Renal cortex interstitium (tissue), 15 donors: ENCODE measurements at places on chromosomes 5 and 9.

DNA sequence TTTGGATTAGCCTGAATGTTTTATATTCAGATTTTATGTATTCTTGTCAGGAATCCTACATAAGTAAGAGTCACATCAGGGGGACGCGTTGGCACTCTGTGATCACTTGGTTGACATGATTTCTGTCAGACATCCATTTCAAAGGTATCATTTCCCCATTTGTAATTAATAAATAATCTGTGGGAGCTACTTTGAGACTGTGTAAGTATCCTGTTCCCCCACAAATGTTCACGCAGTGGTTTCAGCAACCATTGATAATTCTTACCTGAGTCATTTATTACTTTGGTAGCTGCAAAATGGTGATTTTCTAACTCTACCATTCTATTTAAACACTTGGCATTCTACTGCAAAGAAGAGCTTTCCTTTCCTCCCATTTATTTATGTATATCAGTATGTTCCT lies 56.9 kb upstream of the TBC1D2 start:
- no peak for DNase-seq

DNA sequence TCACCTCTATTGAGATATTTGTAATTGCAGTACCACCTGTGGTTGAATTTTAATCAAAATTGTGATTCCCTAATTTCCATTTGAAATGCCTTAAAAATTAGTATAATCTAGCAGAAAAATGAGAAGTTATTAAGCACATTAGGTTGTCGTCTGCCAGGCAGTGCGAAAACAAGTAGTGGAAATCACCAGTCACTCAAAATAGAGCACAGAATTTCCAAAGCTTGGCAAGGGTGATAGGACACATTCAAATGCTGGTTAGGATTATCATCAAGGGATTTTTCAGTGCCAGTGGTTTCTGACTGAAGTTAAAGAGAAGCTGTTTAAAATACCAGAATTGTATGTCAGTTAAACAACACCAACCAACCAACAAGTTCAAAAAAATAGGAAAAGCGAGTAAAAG lies 97.8 kb downstream of the PLK2 start:
- DNase-seq, result no peak

DNA sequence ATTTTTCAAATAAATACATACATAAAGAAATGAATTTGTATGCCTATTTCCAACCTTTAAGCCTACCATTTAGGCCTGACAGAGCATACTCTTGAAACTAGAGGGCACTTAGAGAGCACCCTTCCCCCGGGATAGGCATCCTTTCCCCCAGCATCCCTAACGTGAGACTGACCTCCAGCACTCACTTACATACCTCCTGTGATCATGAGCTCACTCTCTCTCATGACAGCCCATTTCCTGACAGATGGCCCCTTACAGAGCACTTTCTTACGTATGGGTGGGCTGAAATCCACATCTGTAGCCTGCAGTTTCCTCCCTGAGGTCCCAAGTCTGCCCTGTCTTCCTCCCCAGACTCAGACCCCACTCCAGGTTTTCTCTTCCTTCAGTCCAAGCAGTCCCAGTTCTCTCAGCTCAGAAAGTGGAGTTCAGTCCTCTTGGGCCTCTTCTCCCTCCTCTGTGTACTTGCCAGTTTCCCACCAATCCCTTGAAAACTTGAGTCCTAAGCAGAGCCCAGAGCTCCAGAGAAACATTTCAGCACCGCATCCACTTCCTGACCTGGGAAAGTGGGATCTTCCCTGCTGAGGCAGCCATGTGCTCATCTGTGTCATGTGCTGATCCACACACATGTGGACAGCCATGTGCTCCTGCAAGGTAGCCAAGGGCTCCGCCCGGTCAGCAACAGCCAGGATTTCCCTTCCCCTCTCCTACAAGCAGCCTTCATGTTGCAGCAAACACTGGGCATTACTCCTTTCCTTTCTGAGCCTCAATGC lies 2.2 kb upstream of the CDX1 start:
- no peak for DNase-seq

DNA sequence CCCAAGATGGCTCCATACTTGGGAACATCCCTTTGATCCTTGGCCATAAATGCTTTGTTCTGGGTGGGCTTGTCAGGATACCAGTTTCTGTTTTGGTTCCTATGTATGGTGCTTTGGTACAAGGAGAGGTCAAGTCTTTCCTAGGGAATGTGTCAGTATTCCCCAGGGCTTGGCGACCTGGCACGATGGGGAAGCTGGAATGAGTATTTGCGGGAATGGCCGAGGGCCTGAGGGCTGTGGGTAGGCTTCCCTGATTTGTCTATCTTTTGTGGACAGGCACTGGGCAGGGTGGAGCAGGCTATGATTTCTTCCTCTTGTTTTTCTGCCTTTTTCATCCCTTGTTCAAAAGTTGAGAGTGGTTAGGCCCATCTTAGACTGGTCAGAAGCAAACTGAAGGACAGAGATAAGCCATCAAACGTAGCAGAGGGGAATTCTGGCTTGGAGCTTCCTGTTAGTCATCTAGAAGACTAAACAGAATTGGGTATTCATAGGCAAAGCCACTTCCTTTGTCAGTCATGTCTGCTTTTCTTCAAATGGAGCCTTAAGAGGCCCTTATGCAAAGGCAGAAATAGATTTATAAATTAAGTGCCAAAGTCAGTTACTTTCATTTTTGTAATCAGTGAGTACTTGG lies 13.7 kb downstream of the DOCK2 start:
- DNase-seq, result no peak

GRCh38 chr5:60668686-60669304 lies 31.2 kb downstream of the DEPDC1B start:
- DNase-seq, result no peak

- no peak for DNase-seq
Observed at GRCh38 chr9:98248737-98249474, 6.5 kb downstream of the TBC1D2 start.

DNA sequence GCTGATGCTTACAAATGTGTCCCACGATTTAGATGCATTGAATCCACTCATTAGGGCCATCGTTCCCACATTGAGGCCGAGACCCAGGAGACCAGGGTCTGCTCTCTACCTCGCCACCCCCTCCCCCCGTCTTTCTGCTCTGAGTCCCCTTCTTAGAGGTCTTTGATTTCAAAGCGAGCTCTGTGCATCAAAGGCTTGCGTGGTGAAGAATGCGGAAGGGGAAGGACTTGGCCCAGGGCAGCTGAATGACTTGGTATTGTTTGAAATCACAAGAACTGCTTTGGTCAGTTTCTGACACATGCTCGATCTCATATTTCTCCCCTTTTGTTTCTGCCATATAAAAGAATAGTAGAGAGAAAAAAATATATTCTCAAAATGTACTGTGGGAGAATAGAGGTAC lies 78.3 kb upstream of the IRX1 start:
- DNase-seq, result no peak

DNA sequence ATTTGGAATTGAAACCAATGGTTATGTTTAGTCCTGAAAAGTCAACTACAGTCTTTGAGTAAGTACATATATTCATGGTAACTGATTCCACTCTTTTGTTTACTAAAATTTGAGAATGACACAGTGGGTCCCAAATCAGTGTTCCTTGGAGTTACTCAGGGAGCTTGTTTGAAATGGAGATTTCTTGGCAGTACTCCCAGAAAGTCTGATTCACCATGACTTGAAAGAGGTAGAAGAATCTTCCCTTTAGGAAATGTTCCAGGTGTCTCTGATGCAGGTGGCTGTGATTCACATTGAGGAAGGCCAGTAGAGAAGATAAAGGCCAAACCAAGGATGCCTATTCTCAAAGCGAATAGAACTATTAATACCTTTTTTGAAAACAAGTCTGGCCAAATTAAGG lies 1078.3 kb downstream of the CDH12 start:
- DNase-seq, result no peak

GRCh38 chr9:132584601-132585560 lies 2.5 kb downstream of the BARHL1 start:
- no peak for DNase-seq

DNA sequence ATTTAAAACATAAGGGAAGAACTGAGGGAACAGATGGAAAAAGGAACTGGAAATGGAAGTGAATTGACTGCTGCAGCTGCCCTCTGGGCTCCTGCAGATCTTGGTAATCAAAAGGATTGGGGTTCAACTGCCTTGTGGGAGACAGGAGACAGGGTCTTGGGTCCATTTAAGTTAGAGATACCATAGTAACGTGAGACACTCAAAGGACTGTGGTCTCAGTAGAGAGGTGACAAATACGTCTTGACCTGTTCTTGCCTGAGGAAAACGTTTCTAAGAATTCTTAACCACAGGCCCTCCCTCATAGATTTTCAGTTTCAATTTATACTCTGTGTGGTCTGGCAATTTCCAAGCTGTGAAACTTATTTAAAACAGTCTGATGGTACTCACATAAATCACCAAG lies 100.8 kb upstream of the DHFR start:
- DNase-seq, result no peak

GRCh38 chr5:81749561-81750307 lies 1.2 kb downstream of the SSBP2 start:
- DNase-seq, result no peak
